ENCODE measurements at places on chromosomes 12 and 14.

GRCh38 chr12:23415180-23415579 is 534.3 kb downstream of the SOX5 start:
- no peak for DNase-seq

GRCh38 chr12:41983394-41983793 is 161.3 kb downstream of the GXYLT1 start:
- no peak for DNase-seq

DNA sequence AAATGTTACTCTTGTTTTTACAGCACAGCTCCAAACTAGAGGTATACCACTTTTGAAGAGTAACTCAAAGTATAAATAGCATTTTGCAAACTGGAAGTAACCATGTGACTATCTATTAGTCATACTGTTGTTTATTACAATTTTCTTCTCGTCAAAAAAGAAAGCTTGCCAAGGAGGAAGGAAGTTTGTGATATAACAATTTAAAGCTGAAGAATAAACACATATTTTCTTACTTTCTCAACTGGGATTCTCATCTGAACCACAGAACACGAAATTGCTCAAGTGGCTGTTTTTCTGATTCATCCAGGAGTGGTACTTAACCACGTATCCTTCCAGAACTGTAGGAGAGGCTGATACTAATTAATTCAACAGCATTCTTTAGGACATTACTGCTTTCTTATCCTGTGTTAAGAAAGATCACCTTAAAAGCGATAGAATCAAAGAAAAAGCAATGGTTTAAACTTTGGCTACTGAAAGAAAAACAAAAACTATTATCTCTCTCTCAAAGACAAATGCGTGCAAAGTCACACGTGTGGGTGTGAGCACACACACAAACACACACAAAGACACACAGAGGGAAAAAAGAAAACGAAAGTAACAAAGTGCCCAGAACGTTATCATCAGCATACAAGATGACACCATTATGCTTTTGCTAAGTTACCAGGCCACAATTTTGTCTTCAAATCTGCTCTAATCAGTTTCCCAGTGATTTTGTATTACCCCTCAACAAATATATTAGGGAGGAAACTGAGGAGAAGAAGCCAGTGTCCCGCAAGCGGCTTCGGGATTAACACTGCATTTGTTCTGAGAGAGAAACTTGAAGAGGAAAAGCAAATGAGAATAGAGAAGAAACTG is at the start of gene CLEC2B:
CLEC2B (minus strand) TSS at position 48 of the 855 bp plus-strand sequence.
- no peak for DNase-seq

DNA sequence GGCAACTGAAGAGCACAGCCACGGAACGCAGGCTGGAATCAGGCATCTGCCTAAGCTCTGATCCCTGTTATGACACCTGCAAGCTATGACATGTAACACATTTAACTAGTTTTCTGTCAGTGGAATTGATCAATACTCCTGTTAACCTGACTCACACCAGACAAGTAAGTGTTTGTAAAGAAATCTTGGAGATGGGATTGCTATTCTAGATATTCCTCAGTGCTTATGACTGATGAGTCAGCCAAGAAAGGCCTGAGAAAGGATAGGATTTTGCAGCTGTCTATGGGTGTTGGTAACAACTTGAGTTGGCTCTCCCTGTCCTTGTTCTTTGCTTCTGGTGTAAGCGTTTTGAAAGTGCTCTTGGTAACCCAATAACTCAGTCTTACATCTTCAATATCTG is 110.5 kb downstream of the GPR135 start:
- DNase-seq, result no peak

DNA sequence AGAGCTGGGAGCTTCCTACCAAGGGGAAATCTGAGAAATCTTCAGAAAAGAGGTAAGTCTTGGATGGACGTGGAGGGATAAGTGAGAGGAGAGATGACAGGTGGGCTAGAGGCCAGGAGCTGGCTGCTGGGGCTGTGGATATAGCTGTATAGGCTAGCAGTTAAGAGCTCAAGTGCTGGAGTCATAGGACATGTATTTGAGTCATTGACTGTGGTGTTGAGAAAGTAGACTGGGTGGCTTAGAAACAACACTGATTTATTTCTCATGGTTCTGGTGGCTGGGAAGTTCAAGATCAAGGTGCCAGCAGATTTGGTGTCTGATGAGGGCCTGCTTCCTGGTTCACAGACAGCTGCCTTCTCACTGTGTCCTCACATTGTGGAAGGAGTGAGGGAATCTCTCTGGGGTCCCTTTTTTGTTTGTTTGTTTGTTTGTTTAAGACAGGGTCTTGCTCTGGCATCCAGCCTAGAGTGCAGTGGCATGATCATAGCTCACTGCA is 151.1 kb upstream of the FUT8 start:
- no peak for DNase-seq

GRCh38 chr14:105123981-105124765 is 44.4 kb downstream of the JAG2 start:
- peak; percentile 1 for DNase-seq

DNA sequence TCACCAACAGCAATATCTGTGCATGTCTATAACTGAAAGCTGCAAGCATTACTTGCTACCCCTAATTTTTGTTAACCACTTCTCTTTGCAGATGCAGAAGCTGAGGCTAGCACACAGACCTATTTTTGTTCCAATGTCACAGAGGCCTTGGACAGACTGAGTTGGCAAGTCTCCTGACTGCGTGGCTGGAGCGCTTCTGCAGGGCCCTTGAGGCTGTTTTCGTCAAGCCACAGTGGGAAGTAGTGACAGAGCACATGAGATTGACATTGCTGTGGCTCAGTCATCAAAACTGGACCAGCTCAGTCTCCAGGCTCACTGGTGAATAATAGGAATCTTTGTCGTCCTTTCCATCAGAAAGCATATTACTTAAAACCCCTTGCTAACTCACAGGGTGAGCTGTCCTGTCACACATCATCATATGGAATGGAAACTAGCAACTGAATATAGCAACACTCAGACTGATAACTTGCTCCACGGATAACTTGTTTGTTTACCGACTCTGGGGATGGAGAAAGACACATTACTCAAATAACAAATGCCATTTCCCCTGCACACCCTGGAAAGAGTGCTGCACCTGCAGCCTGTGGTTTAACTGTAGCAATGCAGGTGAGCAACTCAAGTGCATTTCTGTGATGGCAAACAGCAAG is 43.6 kb upstream of the DDX11 start:
- DNase-seq, result no peak

DNA sequence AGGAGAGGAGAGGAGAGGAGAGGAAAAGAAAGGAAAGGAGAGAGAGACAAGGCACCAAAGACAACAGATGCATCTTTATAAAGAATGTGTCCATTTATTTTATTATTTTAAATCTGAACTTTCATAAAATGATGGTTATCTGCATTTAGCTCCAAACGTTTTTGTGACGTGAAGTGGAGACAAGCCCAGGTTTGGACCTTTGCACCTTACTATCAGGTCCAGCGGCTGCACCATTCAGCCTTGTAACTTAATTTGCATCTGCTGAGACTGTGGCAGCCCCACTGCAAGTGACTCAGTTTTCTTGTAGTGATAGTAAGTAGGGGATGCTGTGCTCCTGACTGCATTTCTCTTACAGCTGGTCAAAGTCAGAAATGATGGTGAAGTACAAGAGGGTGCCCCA is 130.7 kb downstream of the NTF3 start:
- DNase-seq, result no peak

GRCh38 chr14:26833621-26834176 is 235.9 kb upstream of the NOVA1 start:
- no peak for DNase-seq

- no peak for DNase-seq
Measured at GRCh38 chr12:51209259-51209658, 8.6 kb downstream of the POU6F1 start.

DNA sequence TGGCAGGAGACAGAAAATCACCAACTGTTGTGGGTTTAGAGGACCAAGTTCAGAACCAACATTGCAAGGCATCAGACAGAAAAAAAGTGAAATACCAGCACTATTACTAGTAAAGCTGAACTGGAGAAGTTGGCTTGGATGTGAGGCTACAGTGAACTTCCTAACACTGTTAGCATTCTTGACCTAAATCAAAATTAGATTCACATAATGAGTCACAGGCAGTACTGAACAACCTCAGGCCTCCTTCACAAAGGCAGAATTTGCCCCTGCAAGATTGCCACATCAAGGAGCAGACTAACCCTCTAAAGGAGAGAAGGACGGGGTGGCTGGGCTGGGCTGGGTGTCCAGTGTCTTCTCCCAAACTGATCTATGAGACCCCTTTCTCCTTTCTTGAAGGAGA is 539.7 kb downstream of the SNAPC1 start:
- no peak for DNase-seq

DNA sequence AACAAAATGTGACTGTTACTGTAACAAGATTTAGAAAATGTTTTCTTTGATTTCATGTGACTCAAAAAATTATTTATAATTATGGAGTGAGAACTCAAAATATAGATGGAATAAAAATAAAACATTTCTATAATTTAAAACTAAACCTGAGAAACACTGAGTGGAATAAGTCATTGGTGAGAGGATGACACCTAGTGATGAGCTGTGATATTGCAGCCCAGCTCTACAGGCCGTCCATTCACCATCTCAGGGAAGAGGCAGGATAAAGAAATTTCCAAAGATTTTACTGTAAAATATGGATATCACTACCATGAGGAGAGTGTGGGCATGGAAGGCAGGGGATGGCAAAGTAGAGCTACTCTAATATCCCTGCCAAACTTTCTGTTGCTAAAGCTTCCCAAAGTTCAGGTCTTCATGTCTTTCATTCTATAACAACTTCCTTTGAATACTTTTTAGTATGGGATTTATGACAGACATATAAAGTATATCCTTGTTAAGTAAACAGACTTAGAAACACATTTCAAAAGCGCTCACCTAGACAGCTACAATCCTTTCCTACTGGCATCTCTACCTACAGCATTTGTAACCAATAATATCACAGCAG is 308.0 kb downstream of the ITPR2 start:
- no peak for DNase-seq

- DNase-seq, result peak; percentile 90
Measured at GRCh38 chr12:92899386-92900001, 29.6 kb downstream of the EEA1 start.

DNA sequence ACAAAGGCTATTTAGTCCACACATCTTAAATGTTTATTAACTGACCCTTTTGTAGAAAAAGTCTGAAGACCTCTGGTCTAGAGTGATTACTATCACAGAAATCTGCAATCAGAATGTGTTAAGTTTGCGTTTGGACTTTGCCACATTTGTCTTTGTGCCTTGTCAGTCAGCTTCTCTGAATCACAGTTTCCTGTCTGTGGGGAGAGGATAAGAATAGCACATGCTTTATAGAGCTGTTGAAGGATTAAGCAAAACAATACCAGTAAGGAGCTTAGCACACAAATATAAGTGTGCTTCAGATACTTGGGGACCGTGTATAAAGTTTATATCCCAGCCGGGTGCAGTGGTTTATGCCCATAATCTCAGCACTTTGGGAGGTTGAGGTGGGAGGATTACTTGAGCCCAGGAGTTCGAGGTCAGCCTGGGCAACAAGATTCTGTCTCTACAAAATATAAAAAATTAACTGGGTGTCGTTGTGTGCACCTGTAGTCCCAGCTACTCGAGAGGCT is 63.0 kb upstream of the BTG1 start:
- no peak for DNase-seq

- no peak for DNase-seq
Measured at GRCh38 chr14:23524954-23525353, 26.6 kb downstream of the ZFHX2 start.

DNA sequence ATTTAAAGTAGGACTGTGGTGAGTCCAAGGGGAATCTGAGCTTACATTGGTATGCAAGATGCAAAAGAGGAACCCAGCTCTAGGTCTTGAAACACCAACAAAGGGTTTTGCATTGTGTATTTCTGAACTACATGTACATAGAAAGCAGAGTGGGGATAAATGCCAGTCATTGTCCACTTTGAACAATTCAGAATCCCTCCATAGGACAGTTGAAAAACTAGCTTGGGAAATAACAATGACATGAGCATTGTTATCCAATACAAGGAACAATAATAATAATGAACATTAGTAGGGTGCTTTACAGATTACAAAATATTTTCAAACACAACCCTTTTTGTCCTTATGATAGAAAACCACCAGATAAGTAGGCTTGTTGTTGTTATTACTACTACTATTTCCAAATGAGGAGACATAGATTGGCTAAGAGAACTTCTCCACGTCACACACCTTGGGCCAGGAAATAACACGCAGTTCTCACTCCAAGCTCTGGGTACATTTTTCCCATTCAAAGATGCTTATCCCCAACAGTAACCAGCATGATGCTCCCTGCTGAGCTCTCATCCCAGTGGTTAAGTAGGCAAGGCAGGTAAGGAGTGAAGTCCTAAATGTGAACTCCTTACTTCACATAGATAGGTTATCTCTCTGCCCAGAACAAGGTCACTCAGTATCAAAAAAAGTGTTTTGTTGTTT is 51.7 kb upstream of the RASSF8 start:
- DNase-seq, result no peak

DNA sequence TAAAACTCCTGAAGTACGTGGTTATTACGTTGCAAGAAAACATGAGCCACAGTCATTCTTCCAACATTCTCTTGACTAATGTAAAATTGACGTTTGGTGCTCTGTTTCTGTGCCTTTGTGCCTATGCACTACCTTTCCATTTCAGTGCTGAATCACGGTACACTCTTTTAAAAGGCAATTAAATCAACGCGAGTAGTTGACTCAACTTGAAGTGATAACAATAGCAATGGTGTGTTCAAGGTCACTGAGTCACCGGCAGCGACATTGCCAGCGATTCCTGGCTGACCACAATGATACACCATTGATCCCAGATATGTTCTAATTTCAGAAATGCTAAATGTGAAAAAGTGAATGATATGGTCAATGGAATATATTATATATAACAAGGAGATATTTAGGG is 17.8 kb downstream of the AK7 start:
- no peak for DNase-seq

DNA sequence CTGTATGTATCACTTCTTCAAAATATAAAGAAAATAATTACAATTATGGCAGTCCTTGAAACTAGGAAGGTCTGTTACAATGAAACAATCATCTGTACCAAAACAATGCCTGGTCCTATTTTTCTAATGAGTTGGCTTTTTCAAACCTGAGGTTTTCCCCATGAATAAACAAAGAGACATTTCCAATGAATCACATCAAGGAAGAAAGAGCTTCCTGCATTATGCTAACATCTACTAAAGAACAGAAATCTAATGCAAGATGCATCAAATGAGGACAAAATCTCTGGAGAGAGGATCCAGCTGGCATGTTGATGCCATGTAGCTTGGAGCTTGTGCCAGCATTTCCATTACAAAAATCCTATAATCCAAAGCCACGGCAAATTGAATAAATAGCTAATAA is 29.3 kb downstream of the NIN start:
- no peak for DNase-seq

GRCh38 chr14:92701826-92702225 is 46.6 kb downstream of the LGMN start:
- DNase-seq, result no peak
